CD4-positive, alpha-beta T cell (primary cell): ENCODE measurements at places on chromosomes 2 and 18. TPM values are rescaled to one million over a fixed set of nuclear protein-coding genes. Genes with fewer than 3 reads are reported as not detected.
A peak's percentile ranks its signal among the peaks of the same experiment; 100 is the strongest.

- no peak for DNase-seq
These were observed 128.9 kb downstream of the WDSUB1 start for GRCh38 chr2:159157361-159158209.

DNA sequence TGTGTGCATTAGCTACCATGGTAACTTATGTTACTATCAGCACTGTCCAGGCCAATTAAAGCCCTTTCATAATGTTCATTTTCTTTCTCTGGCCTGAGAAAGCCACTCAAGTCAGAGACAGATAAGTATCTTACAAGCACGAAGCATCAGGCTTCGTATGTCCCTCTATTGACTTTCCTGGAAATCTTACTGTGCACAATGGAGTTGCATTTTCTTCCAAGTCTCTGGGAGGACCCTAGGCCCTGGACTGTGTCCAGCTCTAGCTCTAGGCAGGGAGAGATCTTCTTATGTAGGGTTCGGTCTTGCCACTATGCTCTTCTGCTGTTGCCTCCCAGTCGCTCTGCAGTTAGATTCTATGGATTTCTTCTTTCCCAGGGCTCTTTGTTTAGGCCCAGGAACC lies 40.0 kb upstream of the ITGA6 start:
- no peak for DNase-seq

DNA sequence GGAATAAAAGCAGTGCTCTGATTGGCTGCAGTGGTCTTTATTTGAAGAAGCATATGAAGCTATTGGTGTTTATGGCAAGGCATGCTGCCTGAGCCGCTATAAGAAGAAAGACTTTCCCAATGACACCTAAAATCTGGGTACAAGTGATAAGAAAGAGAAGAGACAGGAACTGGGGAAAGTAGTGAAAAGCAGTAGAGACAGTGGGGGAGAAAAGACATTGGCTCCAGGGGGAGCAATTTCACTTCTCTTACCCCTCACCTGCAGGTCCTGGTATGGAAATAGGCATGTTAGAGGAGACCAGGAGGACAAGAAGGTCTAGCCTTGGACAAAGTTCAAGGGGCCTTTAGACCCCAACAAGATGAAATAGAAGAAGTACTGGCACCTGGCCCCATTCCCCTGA lies 47.1 kb downstream of the PLCL1 start:
- DNase-seq: peak; percentile 31

OR6B2 gene
- not detected for total RNA-seq
